ENCODE measurements at places on chromosomes 4 and X. TPM values are rescaled to one million over a fixed set of nuclear protein-coding genes. Genes with fewer than 3 reads are reported as not detected.

NCBP2L gene
- total RNA-seq, result not detected

SSX4 gene
- not detected for total RNA-seq

CWH43 gene
- 18.6 TPM for total RNA-seq

TMEM185A gene
- 14.9 TPM for total RNA-seq

GRCh38 chr4:165569031-165569430 is 190.2 kb downstream of the CPE start:
- no peak overlapping the region for H3K4me3 ChIP-seq
- H3K27ac ChIP-seq, result no peak overlapping the region
- no peak for DNase-seq
- no peaks in the 10 kb centered on the region for H3K27me3 ChIP-seq
- no peaks in the 10 kb centered on the region for H3K36me3 ChIP-seq

GRCh38 chr4:132540268-132540667 is 608.8 kb upstream of the PCDH10 start:
- no peaks in the 10 kb centered on the region for H3K27me3 ChIP-seq
- no peak for DNase-seq
- no peak overlapping the region for H3K27ac ChIP-seq

- no peak overlapping the region for H3K27ac ChIP-seq
- no peak for DNase-seq
- H3K27me3 ChIP-seq, result no peaks in the 10 kb centered on the region
- no peak overlapping the region for H3K4me3 ChIP-seq
- no peaks in the 10 kb centered on the region for H3K4me1 ChIP-seq
Measured at GRCh38 chrX:149476513-149476912, 28.6 kb downstream of the IDS start.

DNA sequence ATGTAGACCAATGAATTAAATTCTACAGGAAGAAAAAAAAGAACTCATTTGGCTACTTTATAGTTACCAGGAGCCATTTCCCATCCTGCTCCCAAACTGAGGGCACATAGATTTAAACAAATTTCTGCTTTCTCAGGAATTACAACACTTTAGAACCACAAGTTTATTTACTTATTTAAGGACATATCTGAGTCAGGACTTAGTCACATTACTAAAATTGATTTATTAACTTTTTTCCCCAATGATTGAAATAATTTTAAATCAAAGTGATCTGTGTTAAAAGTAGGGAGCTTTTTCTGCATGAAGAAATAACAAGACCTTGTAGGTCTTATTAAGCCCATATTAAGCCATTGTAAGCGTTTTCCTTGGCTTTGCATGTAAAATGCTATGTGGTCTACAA is 291.0 kb upstream of the HAND2 start:
- no peak overlapping the region for H3K27ac ChIP-seq
- H3K4me3 ChIP-seq, result no peak overlapping the region
- DNase-seq, result no peak

GRCh38 chrX:48835524-48836329 is at the start of gene PCSK1N:
PCSK1N (minus strand) TSS chrX:48835610; CDS start chrX:48835532, 78 bp downstream.
- no peaks in the 10 kb centered on the region for H3K36me3 ChIP-seq
- no peak within 1 kb of the TSS for H3K27ac ChIP-seq
- no peak for DNase-seq
- H3K27me3 ChIP-seq, result no peaks in the 10 kb centered on the region
- no peak within 1 kb of the TSS for H3K4me3 ChIP-seq
- no peaks in the 10 kb centered on the region for H3K4me1 ChIP-seq

DNA sequence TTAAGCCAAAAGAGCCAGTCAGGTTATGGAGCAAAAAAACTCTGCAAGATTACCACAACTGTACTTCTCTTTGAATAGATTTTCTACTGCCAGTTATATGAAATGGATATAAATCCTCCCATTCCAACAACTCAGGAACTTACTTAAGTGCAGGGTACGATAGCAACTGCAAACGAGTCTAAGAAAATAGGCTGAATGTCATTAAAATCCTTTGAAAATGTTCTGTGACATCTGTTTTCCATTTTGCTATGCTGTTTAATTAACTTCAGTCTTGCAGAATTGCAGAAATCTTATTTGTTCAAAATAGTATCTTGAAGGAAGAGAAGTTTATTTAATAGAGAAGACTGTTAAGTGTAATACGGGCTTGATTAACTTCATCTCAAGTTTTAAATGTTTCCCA is 243.8 kb downstream of the PALLD start:
- DNase-seq, result no peak
- no peaks in the 10 kb centered on the region for H3K4me1 ChIP-seq
- H3K36me3 ChIP-seq, result no peaks in the 10 kb centered on the region

DNA sequence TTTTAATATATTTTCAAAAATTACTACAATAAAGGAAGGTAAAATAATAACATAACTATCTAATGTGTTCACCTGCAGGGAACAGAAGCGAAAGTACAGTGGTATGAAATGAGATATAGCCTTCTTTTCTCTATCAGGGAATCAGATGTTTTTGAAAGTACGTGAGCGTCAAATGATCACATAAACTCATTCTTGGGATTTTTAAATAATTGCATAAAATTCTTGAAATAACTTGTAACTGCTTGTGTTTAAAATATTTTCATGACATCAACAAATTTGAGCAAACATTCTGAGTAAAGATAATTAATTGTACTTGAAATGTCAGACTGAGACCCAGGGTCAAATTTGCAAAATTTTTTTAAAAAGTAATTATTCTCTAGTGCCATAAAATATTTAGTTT is 193.5 kb upstream of the NEIL3 start:
- H3K4me1 ChIP-seq, result no peaks in the 10 kb centered on the region
- H3K36me3 ChIP-seq, result no peaks in the 10 kb centered on the region
- H3K27me3 ChIP-seq, result no peaks in the 10 kb centered on the region
- no peak for DNase-seq
- no peak overlapping the region for H3K27ac ChIP-seq

- no peak overlapping the region for H3K27ac ChIP-seq
- H3K36me3 ChIP-seq, result no peaks in the 10 kb centered on the region
- no peak for DNase-seq
- H3K4me1 ChIP-seq, result no peaks in the 10 kb centered on the region
- no peaks in the 10 kb centered on the region for H3K27me3 ChIP-seq
- no peak overlapping the region for H3K4me3 ChIP-seq
Measured at GRCh38 chr4:98862371-98862770, 66.6 kb downstream of the EIF4E start.

DNA sequence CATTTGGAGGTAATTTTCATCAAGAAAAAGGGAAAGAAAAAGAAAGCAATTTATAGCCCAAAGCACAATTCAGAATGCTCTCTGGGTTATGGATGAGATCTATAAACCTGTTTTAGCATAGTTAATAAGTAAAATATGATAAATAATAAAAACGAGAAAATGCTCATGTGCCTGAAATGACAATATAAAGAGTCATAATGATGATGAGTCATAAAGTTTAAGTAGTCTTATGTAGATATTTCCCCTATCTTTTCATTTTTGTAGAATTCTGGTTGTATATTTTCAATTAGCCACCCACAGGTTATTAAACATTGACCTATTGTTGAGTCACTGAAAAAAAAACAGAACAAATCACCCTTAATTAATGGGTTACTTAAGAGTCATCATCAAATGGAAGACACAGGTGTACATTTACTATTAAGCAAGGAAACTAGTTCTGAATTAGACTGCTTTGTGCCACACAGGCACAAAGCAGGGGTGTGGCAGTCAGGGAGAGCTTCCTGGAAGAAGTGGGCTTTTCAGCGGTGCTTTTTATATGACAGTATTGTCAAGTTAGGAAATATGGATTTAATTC is 29.3 kb downstream of the BEND4 start:
- no peaks in the 10 kb centered on the region for H3K4me1 ChIP-seq
- no peak overlapping the region for H3K27ac ChIP-seq
- no peak overlapping the region for H3K4me3 ChIP-seq
- H3K36me3 ChIP-seq, result no peaks in the 10 kb centered on the region
- no peaks in the 10 kb centered on the region for H3K27me3 ChIP-seq

DNA sequence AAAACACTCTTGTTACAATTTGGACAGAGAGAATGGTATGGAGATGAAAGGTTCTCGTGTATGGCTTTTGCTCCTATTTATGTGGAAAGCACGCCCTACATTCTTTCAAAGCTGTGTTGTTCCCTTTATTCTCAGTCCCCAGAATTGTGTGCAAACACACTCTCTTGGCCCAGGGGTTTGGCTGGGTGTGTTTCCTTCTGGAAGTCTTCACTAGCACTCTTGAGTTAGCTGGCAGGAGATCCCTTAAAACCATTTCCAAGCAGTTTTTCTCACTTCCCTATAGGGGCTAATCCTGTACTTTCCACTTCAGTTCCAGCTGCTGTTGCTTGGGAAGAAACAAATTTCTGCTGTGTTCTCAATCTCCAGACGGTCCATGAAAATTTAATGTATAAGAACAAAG is 35.1 kb downstream of the FHL1 start:
- peak overlapping the region; percentile 61 for H3K27ac ChIP-seq
- DNase-seq, result no peak
- no peaks in the 10 kb centered on the region for H3K27me3 ChIP-seq

DNA sequence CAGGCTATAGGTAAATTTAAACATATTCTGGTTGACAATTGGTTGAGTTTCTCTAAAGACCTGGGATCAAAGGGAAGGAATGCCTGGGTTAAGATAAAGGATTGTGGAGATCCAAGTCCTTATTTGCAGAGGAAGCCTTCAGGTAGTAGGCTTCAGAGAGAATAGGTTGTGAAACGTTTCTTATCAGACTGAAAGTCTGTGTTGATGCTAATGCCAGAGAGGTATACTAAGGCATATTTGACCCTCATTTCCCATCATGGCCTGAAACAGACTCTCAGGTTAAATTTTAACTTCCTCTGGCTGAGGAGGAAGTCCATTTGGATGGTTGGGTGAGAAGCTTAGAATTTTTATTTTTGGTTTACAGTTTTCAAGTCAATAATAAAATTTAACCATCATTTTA is 48.1 kb downstream of the UGT2A2 start:
- no peaks in the 10 kb centered on the region for H3K36me3 ChIP-seq
- no peaks in the 10 kb centered on the region for H3K27me3 ChIP-seq
- H3K4me3 ChIP-seq, result no peak overlapping the region
- no peak for DNase-seq
- no peak overlapping the region for H3K27ac ChIP-seq

DNA sequence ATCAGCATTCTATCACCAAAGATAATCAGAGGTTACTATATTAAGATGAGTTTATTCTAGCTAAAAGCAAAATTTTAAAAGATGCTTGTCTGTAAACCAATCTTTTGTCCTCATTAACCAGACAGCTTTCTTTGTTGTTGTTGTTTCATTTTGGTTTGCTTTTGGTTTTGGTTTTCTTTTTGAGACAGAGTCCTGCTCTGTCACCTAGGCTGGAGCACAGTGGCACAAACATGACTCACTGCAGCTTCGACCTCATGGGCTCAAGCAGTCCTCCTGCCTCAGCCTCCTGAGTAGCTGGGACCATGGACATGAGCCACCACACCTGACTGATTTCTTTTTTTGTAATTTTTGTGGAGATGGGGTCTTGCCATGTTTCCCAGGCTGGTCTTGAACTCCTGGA is 102.9 kb downstream of the COX18 start:
- no peaks in the 10 kb centered on the region for H3K27me3 ChIP-seq
- DNase-seq, result no peak
- H3K4me1 ChIP-seq, result no peaks in the 10 kb centered on the region
- H3K4me3 ChIP-seq, result no peak overlapping the region

GRCh38 chrX:1904663-1905218 is 289.9 kb downstream of the ASMT start:
- H3K27me3 ChIP-seq, result no peaks in the 10 kb centered on the region
- H3K4me3 ChIP-seq, result no peak overlapping the region

Data from esophagus squamous epithelium (tissue), 5 donors.